AG04450 (cell line): ENCODE measurements at places on chromosomes 7 and 10. TPM values are rescaled to one million over a fixed set of nuclear protein-coding genes. Genes with fewer than 3 reads are reported as not detected.

- DNase-seq: no peak
Measured at GRCh38 chr7:128448751-128449302, 6.9 kb upstream of the HILPDA start.

GRCh38 chr7:155586843-155587440 is 40.6 kb upstream of the CNPY1 start:
- DNase-seq: no peak

- no peak for DNase-seq
Measured at GRCh38 chr7:152579070-152579469, 96.9 kb downstream of the XRCC2 start.

Gene PRPS1L1
- not detected in 2 replicates for polyA plus RNA-seq

- DNase-seq: no peak
Measured at GRCh38 chr7:23373151-23374004, 74.2 kb downstream of the MALSU1 start.

DNA sequence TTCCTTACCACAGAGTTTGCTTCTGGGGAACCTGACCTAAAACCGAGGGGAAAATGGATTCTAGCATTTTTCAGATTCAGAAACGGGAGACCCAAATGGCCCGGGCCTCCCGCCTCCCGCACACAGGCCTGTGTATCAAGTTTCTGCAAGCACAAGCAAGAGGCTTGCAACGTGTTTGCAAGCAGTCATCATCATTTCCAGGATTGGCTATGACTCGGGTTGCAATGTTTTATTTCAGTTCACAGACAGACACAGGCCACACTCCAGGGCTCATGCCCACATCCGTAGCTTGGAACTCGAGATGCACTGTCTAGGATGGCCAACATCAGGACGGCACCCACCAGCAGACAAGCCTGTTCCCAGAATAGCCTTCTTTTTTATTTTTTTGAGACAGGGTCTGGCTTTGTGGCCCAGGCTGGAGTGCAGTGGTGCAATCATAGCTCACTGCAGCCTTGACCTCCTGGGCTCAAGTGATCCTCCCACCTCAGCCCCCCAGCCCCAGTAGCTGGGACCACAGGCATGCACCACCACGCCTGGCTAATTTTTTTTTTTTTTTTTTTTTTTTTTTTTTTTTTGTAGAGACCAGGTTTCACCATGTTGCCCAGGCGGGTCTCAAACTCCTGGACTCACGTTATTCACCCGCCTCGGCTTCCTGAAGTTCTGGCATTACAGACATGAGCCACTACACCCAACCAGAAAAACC is 68.1 kb upstream of the FOXK1 start:
- DNase-seq: peak; percentile 33

Gene GRID1
- not detected in 2 replicates for polyA plus RNA-seq

Gene PAX4
- not detected in 2 replicates for polyA plus RNA-seq

- DNase-seq: no peak
Measured at GRCh38 chr7:115135769-115136410, 214.0 kb downstream of the MDFIC start.

DNA sequence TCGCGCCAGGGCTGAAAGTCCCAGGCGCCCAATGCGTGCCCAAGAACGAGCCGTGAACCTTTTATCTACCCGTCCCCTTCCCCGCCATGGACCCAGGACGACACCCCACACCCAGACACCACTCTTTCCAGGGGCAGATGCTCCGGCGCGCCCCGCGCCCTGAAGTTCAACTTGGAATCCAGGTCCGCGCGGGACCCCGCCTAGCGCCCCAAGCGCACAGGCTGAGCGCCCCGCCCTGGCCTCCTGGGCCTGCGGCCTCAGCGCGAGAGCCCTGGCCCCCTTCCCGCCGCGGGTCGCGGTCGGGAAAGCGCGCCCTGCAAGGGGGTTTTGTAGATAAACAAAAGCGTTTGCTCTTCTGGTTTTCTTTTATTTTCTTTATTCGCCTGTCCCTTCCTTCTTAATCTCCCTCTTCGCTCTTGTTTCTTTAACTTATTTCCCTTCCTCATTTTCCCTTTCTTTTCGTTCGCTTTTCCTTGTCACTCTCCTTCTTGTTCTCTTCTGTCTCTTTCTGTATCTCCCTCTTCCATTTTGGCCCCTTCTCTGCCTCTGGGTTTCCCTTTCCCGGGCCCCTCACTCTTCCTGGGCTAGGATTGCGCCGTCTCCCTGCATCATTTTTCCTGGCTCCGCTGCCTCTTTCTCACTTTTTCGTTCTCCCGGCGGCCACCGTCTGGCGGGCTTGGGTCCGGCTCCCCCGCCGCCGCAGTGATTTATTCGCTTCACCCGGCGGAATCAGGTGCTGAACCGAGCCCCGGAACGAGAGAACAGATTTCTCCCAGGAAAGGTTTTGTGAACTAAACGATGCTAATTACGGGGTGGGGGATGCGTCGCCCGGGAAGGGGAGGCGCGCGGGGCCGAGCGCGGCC is 15.3 kb upstream of the PAX2 start:
- DNase-seq: no peak

DNA sequence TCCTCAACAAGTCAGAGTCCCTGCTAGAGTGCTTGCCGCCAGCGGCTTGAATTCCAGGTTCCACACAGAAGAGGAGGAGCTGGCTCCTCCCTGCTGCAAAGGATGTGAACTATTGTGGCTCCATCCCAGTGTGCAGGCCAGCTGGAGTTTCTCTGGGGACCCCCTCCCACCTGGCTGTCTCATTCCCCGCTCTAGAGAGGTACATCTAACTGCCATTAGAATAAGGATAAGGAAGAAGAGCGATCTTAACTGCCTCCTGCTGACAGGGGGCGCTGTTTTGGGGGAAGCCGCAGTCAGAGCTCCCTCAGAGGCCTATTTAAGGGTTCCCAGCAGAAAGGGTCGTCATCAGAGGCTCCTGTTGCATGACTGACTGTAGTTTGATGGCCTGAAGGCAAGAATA is 40.8 kb upstream of the HECW1 start:
- DNase-seq: no peak

Gene LEP
- polyA plus RNA-seq: not detected in 2 replicates
